ENCODE measurements at places on chromosomes 6 and 20. TPM values are rescaled to one million over a fixed set of nuclear protein-coding genes. Genes with fewer than 3 reads are reported as not detected.

Gene BPIFB1
- total RNA-seq: not detected

DNA sequence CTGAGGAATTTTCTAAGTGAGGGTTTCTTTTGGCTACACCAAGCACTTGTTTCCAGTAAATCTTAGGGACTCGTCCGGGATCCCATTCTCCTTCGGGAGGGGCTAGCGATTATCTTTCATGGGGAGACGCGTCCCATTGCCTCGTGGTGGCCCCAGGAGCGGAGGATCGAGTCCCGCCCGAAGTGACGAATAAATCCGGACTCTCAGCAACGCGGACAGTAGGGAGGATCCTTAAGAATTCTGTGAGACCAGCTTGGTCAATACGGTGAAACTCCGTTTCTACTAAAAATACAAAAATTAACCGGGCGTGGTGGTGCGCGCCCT lies 69.1 kb upstream of the PRSS16 start:
- no peak for DNase-seq

Gene CPNE5
- 28.1 TPM for total RNA-seq

GRCh38 chr6:80227545-80228105 lies 121.2 kb downstream of the BCKDHB start:
- DNase-seq: no peak

Measured in G401 (cell line).